ENCODE measurements at places on chromosomes 7 and 10.
A peak's percentile ranks its signal among the peaks of the same experiment; 100 is the strongest.

DNA sequence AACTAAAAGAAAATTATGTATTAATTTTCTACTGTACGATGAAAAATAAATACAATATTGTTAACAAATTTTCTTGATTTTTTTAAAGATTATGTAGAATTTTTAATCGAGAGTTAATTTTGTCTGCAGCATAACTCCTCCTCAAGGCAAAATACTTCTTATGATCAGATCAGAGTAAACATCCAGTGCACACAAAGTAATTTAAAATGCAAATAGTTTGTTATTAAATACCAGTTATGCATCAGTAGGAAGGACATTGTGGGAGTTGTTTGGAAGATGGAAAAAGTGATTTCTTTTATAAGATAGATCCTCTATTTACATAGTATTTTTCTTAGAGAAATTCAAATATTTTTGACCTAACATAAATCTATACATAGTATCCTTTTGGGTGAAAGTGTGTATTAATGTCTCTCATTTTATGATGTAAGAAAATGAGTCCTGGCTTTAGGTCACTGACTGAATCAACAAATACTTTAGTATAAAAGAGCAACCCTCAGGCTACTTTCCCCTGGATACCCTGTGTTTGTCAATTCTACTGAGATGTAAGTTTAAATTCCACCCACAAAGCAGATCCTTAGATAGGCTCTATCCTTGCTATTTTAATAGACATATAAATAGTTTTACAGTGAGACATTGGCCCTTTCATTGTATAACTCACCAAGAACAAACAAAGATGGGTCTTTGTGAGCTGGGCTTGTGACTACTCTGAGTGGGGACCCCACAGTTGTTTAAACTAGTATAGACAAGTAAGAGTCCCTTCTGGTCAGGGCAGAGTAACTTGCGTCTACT is 1133.7 kb downstream of the GATA3 start:
- DNase-seq, result no peak

DNA sequence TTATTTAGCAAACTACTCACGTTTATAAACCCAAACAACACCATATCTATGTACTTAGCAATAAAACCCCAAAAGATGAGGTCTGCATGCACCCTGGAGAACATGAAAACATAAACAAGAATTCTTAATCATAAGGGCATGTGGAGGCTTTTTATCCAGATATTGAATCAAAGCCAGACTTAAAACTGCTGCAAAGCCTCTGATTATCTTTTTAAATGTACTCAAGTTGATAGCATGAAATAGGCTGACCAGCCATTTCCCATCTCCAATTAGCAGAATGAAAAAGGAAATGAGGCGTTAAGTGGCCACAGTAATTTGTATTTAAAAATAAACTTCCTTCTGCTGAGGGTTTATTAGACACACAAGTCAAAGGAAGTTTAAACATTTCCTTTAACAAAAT is 48.3 kb downstream of the ITIH5 start:
- no peak for DNase-seq

DNA sequence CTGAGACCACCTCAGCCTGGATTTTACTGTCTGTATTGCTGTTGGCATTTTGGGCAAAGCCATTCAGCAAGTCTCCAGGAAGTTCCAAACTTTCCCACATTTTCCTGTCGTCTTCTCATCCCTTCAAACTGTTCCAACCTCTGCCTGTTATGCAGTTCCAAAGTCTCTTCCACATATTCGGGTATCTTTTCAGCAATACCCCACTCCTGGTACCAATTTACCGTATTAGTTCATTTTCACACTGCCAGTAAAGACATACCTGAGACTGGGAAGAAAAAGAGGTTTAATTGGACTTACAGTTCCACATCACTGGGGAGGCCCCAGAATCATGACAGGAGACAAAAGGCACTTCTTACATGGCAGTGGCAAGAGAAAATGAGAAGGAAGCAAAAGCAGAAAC is 62.8 kb downstream of the INPP5A start:
- no peak for DNase-seq

DNA sequence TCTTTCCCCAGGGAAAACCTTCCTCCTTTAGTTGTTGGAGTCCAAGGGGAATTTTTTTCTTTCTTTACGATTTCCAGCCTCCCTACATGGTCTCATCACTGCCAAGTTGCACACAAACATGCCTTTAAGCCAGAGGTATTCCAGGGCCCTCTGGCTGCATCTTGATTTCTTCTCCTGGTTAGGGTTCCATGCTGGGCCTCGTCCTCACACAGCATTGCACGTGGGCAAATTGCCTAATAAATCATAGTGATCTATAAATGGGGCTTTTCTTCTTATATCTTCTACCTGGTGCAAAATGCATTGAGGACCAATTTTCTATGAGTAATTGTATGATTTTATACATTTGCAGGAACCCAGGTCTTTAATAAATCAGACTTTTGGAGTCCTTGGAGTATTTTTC is 284.2 kb downstream of the C7orf25 start:
- no peak for DNase-seq

- no peak for DNase-seq
Observed at GRCh38 chr7:4143006-4143405, 539.1 kb upstream of the FOXK1 start.

- no peak for DNase-seq
Observed at GRCh38 chr7:98203261-98203963, 7.8 kb upstream of the BHLHA15 start.

DNA sequence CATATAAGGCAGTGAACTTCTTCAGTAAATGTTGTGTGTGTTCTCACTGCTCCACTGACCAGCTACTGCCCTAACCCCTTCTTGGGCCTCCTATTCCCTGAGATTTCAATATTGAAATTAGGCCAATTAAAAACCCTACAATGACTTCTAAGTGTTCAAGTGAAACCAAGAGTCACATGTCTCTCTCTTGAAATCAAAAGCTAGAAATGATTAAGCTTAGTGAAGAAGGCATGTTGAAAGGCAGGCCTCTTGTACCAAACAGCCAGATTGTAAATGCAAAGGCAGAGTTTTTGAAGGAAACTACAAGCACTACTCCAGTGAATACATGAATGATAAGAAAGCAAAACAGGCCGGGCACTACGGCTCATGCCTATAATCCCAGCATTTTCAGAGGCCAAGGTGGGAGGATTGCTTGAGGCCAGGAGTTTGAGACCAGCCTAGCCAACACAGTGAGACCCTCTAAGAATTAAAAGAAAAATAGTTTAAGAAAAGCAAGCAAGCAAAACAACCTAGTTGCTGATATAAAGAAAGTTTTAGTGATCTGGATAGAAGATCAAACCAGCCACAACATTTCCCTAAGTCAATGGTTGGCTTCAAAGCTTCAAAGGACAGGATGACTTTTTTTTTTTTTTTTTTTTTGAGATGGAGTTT is 22.3 kb downstream of the BRAF start:
- DNase-seq, result no peak

- no peak for DNase-seq
Observed at GRCh38 chr10:89744026-89744425, 42.6 kb downstream of the KIF20B start.

DNA sequence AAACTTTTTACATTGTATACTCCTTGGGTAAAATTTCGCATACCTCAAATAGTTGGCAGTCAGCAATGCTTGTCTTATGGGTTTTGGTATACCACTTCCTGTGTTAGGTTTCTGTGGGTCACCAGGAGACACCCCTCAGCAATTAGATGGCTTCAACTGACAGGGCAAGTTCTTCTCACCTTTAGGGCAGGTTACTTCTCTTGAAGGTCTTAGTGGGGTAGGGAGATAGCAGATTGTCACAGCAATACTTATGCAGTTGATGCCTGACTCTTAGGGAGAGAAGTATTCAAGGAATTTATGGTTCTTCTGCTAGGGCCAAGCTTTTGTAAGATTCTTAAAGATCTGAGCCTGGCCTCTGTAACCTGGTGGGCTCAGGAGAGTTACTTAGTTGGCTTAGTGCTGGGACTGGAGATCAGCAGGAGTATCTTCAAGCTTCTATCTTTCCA is 42.9 kb downstream of the MKLN1 start:
- DNase-seq, result peak; percentile 61

- DNase-seq, result no peak
Observed at GRCh38 chr10:25616903-25617592, 317.0 kb upstream of the MYO3A start.

GRCh38 chr7:151623766-151624165 is 104.1 kb upstream of the RHEB start:
- peak; percentile 46 for DNase-seq

DNA sequence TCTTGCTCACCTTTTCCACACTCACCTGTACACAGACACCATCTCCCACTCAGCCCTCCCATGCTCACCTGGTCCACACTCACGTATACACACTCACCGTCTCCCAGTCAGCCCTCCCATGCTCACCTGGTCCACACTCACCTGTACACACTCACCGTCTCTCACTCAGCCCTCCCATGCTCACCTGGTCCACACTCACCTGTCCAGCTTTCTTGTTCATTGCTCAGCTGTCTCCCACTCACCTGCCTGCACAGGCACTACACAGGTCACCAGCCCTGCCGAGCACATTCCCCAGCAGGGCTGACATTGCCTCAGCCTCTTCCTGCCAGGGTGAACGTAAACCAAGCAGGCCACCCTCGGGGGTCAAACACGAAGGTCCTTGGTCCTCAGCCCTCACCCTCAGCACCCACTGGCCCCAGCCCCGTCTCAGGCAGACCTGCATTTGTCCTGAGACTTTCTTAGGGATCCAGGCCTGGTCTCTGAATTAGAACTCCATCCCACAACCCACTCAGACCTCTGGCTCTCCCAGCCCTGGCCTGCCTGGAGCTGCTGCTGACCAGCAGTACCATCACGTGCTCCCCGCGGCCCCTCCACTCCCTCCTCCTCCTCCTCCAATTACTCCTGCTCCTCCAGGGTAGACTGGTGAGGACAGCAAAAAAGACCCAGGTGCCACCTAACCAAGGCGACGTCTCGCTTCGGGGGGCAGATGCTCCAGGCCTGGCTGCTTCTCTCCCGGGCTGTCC is 12.8 kb upstream of the DNAAF5 start:
- DNase-seq, result no peak

GRCh38 chr10:70162892-70163201 is 7.5 kb downstream of the SAR1A start:
- DNase-seq, result no peak

DNA sequence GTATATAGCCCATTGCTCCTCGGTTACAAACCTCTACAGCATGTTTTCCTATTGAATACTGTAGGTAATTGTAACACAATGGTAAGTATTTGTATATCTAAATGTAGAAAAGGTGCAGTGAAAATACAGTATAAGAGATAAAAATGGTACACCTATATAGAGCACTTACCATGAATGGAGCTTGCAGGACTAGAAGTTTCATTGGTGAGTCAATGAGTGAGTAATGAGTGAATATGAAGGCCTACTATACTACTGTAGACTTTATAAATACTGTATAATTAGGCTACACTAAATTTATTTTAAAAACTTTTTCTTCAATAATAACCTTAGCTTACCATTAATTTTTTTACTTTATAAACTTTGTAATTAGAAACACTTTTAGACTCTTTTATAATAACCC is 239.7 kb downstream of the CDK14 start:
- no peak for DNase-seq

GRCh38 chr7:23181684-23182553 is at the start of gene NUP42:
TSS of gene NUP42 (plus strand) at chr7:23182048. CDS start at chr7:23182086, 38 bp downstream.
- peak; percentile 98 for DNase-seq

- DNase-seq, result no peak
Observed at GRCh38 chr10:97321032-97321803, 2.1 kb downstream of the FRAT1 start.

DNA sequence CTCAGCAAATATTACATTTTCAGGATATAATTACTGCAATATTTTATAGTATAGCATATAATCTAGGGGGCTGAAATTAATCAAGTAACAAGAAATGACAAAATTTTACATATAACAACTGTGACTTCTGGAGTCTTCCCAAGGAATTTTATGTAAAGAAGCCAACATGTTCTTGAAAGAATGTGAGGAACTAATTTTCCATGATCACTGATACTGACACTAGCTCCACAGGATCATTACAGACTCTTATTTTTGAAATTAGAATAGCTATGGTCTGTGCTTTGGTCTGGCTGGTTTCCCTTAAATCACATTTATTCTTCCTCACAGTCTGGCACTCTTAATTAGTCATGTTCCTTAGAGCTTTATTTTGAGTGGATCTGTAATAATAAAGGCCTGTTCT is 267.7 kb upstream of the SEMA3A start:
- DNase-seq, result no peak

- no peak for DNase-seq
Observed at GRCh38 chr7:139953229-139953628, 109.5 kb downstream of the PARP12 start.

DNA sequence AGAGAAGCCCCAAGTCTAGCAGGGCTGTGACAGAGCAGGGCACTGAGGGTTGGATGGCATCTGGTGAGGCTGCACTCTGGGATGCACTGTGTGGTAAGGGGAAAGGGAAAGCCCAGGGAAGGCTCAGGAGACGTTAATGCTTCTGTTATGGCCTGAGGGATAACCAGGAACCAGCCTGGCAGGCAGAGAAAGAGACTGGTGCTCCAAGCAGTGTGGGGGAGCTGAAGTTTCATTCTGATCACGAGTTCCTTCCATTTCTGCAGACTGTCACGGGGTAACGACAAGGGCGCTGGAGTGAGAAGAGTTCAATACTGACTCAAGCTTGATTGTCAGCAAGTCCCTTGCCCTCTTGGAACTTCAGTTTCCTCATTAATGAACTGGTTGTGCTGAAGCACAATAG is 730.9 kb downstream of the GRID1 start:
- no peak for DNase-seq

DNA sequence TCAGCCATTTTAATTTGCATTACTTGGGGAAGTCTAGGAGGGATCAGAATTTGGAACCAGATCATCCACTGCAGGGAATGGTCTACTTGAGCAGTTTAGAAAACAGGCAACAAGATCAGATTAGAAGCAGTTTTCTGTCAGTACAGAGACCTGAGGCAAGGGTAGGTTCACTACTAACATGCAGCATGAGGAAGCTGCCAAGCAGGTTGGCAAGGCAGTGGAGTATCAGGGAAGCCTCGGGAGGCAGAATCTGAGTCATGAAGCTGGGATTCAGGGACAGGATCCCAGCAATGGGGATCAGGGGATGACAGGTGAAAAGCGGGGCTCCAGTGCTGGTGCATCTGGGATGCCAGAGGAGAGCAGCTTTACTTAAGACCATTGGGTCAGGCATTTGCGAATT is 28.1 kb downstream of the ENO4 start:
- no peak for DNase-seq

DNA sequence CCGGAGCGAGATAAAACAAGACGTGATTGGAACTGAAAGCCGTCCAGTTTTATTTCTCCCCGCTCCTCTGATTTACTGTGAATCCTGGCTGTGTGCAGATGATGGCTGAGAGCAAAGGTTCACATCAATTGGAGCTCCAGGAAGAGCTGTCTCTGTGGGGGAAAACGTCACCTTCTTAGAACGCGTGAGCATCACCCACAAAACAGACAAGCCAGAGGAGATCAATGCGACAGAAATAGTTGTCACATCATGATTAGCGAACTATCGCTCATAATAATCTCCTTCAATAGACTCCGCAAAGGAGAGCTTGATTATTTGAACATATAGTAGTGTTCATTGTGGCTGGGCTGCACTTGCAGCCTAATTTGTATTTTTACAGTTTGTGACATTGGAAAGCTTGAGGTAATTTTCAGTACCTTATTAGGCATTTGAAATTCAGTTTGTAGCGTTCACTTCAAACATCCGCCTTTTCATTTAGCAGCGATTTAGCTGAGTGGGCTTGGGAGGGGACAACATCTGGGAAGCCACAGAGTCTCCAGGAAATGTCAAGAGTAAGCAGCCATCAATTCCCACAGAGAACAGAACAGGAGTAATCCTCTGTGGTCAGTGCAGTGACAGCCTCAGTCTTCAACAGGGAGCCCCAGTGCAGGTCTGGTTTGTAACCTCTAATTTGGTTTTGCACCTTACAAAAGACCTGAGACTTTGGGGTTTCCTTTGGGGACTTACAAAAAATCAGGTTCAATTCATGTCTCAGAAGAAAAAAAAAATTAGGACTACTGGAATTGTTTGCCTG is 276.8 kb upstream of the PFKP start:
- DNase-seq, result no peak

Data from A172 (cell line).